AML-193 (cell line): ENCODE measurements at places on chromosomes 16 and 17.

DNA sequence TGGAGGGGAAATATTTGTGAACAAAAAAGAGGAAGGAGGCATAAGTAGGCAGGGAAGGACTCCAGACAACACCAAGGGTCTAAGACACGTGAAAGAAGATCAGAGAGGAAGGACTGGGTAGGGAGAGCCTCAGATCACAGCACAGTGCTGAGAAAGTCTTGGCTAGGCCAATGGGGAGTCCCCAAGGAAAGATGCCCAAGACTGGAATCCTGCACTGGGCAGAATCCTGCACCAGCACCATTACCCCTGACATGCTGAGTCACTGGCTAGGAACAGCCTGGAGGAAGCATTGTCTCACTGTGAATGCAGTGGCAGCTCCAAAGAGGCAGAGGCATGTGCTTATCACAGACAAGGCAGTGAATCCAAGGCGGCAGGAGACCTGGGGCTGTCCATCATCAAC, 19.2 kb downstream of the CLEC19A start:
- DNase-seq: no peak

GRCh38 chr17:59329176-59330052, 2.0 kb upstream of the YPEL2 start:
- peak; percentile 100 for DNase-seq

- DNase-seq: no peak
Observed at GRCh38 chr16:23505180-23505665, 5.1 kb downstream of the GGA2 start.

- no peak for DNase-seq
Observed at GRCh38 chr17:45313421-45313771, 3.4 kb downstream of the MAP3K14 start.

DNA sequence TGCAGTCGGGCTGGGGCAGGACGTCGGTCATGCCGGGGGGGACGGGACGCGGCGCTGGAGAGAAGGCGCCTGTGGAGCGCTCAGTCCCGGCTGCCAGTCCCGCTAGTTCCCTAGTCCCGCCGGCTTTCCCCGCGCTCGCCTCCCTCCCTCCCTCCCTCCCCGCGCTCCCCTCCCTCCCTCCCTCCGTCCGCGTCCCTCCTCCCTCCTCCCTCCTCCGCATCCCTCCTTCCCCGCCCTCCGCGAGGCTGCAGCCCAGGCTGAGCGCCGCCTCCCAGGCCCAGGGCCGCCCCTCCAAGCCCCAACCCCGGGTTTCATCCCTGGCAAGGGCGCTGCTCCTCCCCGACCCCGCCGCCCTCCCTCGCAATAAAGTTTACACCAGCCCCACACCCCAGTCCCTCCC, 34.8 kb downstream of the TIMM22 start:
- no peak for DNase-seq

DNA sequence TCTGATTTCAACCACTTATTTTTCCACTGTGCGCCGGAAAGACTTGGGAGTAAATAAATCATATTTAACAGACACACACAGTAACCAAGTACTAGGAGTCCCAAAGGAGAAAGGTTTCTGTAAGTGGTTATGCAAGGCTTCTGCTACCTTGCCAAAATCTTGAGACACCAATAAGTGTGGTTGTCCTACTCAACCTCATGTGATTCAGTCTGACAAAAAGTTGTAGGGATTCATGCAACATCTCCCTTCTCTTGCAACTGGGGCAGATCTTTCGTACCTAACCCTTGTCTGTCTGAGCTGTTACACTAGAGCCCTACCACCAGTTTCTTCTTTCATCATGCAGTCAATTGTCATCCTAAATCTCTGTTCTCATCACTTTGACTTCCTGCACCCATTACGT, 69.9 kb upstream of the NUDT7 start:
- DNase-seq: no peak
